Stimulated activated CD4-positive, alpha-beta T cell treated with anti-CD3 and anti-CD28 coated beads, Interleukin-12 subunit alpha, Interleukin-12 subunit beta, amount 100 ng/mL, for 48 hours (primary cell): ENCODE measurements at places on chromosomes 12 and 14.

GRCh38 chr12:30269496-30269895 is 426.2 kb downstream of the IPO8 start:
- no peak for DNase-seq

- no peak for DNase-seq
Measured at GRCh38 chr12:123115409-123116121, 35.3 kb downstream of the PITPNM2 start.

DNA sequence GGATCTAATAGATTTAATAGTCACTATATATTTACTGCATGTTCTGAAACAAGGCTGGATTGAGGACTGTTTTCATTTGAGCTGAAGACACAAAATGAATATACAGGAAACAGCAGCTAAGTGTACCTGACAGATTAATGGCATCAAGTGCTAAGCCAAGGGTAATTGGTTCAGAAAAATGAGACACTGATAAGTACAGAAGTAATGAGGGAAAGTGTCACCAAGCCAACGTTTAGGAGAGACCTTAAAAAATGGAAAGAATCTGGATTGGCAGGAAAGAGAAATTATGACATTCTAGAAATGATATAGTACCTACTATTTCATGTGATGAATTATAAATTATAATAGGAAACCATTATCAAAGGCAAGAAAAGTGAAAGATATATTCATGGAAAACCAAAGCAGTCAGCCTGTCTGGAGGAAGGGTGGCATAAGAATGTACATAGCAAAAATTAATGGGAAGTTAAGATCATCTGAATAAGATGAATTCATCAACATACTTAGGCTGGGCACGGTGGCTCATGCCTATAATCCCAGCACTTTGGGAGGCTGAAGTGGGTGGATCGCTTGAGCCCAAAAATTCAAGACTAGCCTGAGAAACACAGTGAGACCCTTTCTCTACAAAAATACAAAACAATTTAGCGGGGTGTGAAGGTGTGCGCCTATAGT is 21.0 kb upstream of the DUSP16 start:
- DNase-seq: no peak

- DNase-seq: no peak
Measured at GRCh38 chr14:106218174-106218573, 691.8 kb downstream of the TMEM121 start.

DNA sequence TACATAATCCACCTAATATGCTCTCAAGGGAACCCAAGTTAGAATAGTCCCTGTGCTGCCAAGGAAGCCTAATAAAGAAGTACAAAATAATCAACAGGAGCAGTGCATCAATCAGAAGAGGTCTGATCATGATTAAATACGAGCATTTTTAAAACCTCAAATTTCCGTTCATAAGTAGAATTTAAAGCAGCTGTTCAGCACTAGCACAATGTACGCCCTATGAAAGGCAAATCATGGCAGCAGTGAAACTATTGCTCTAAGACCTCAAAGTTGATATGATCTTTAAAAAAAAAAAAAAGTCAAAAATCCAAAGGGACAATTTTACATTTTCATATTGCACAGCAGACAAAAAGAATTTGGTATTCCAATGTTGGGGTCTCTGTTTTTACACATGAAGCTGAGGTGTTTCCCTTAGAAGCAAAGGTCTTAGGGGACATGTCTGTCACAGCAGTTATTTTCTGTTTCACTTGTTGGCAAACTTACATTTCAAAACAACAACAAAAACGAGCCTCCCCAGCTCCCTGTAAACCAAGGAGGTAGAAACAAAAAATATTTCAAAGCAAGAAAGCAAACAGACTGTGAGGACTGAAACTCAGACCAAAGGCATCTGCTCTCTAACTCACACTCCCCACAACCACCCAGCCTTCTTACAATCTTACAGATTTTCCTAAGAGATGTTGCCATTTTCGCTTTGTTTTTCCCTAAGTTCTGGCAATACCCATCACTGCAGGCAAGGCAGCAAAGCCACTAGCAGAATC is 28.2 kb downstream of the SOX5 start:
- DNase-seq: no peak
